SK-N-SH (cell line): ENCODE measurements at places on chromosomes 16 and 17. TPM values are rescaled to one million over a fixed set of nuclear protein-coding genes. Genes with fewer than 3 reads are reported as not detected.

The GRB7 gene
- polyA plus RNA-seq, result not detected in 2 replicates

The CTF1 gene
- polyA plus RNA-seq, result 35.9 and 45.7 TPM in 2 replicates

The RAB34 gene
- polyA plus RNA-seq, result 0.06 and 0.18 TPM in 2 replicates

The CMTR2 gene
- 7.2 and 9.6 TPM in 2 replicates for polyA plus RNA-seq

The SLFN14 gene
- polyA plus RNA-seq, result not detected in 2 replicates

The KCNJ2 gene
- polyA plus RNA-seq, result 0.18 and 0.21 TPM in 2 replicates

The KRT32 gene
- polyA plus RNA-seq, result not detected in 2 replicates

The ZSCAN10 gene
- 0.05 TPM in 1 of 2 replicates, not detected in the other for polyA plus RNA-seq

The CACNG5 gene
- 0.10 and 0.23 TPM in 2 replicates for polyA plus RNA-seq

The NOXO1 gene
- polyA plus RNA-seq, result 0.19 and 0.21 TPM in 2 replicates

The ARHGAP27 gene
- 2.1 and 4.3 TPM in 2 replicates for polyA plus RNA-seq

The BRICD5 gene
- 2.3 and 3.4 TPM in 2 replicates for polyA plus RNA-seq

The GJD3 gene
- polyA plus RNA-seq, result not detected in 2 replicates

The FTSJ3 gene
- 148 and 180 TPM in 2 replicates for polyA plus RNA-seq

The MYO15B gene
- 9.7 and 10.3 TPM in 2 replicates for polyA plus RNA-seq

The CDH1 gene
- not detected in 2 replicates for polyA plus RNA-seq
